ENCODE measurements at places on chromosomes 11 and 22.

- no peak for DNase-seq
Measured at GRCh38 chr11:125674210-125674609, 6.4 kb downstream of the ACRV1 start.

- DNase-seq = no peak
Measured at GRCh38 chr11:96524475-96524874, 134.7 kb downstream of the JRKL start.

GRCh38 chr11:71454470-71455113 lies 1.6 kb downstream of the NADSYN1 start:
- DNase-seq = no peak

- DNase-seq = no peak
Measured at GRCh38 chr11:68757711-68758110, 6.4 kb upstream of the TESMIN start.

DNA sequence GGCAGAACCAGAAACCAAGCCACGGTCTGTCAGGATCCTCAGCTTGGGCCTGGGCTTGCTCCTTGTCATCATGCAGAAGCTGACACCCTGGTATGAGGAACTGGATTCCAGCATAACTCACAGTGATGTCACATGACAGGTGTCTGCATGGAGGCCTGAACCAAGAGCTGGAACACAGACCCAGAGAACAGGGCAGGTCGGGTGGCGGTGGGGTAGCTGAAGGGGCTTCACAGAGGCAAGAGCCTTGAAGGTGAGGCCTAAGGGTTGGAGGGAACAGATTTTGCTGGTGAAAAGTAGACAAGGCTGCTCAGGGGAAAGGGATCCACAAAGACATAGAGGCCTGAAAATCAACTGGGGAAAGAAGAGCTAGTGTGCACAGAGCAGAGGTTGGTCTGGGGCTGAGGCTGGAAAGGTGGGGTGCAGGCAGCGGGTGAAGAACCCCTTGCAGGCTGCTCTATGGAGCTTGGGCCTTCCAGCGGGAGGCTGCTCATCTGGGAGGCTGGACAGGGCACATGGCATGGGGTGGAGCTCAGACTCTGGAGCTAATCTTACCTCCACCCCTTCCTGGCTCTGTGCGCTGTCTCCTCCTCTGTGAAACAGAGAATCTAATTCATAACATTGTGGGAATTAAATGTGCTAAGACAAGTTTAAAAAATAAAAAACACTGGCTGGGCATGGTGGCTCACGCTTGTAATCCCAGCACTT lies 18.4 kb upstream of the RPS3 start:
- DNase-seq = no peak

GRCh38 chr11:47359586-47359985 lies 7.1 kb upstream of the MYBPC3 start:
- no peak for DNase-seq

- no peak for DNase-seq
Measured at GRCh38 chr11:29755474-29755873, 261.4 kb downstream of the KCNA4 start.

- no peak for DNase-seq
Measured at GRCh38 chr11:12077535-12078280, 32.7 kb upstream of the MICAL2 start.

DNA sequence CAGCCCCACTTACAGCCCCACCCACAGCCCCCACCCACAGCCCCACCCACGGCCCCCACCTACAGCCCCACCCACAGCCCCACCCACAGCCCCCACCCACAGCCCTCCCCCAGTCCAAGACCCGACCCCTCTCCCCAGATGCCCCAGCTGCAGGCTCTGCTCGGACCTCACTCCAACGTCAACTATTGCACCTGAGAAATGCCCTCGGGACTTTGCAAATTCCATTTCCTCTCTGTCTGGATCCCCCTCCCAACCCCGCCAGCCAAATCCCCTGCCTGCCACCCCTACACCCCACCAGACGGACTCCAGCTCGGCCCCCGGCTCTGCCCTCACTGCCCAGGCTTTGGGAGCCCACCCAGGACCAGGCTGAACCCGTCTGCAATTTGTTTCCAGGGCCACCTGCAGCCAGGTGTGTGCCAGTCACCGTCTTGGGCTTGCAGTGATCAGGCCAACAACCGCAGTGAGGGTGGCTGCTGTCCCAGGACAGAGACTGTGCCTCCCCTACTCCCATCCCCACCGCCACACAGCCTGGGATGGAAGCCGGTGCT lies 662.8 kb downstream of the BRD1 start:
- DNase-seq = no peak

- DNase-seq = no peak
Measured at GRCh38 chr22:17430412-17430811, 61.2 kb downstream of the CECR2 start.

- no peak for DNase-seq
Measured at GRCh38 chr11:93295921-93296575, 34.5 kb upstream of the DEUP1 start.

DNA sequence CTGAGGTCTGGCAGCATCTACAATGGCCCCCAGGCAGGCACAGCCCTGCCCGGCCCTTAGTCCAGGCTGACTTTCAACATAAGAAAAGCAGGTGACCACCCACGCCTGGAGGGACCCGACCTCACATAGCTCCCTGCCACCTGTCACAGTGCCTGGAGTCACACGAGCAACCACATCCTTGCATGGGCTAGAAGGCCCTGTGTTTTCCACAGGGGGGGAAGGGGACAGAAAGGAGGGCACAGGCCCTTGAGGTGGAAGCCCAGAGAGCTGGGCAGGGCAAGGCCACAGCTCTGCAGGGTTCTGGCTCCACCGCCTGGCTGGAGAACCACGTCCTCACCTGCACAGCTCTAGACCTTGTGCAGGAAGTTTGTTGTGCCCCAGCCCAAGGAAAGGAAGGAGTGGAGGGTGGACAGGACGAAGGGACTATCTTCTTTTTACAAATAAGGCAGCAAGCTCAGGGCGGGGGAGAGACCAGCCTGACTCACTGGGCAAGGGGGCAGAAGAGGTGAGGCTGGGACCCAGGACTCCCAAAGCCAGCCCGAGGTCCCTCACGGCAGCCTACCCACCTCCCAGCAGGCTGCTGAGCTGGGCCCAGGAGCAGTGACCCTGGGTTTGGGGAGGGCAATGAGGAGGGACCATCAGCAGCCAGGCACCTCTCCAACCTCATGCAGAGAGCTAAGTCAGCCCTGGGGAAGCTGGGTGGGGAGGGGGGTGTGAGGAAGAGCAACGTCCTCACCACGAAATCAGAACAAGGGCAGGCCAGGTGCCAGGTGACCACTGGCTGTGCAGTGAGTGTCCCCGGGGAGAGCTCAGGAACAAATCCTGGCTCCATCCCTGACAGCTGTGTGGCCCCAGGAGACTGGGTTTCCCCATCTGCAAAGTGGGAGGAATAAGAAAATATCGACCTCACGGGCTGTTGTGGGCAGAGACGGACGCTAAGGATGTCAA lies 4.3 kb downstream of the C1QTNF6 start:
- no peak for DNase-seq

- DNase-seq = no peak
Measured at GRCh38 chr22:23762842-23763578, at the start of gene C22orf15. TSS of gene C22orf15 (plus strand) at chr22:23762990. CDS start at chr22:23763307, 317 bp downstream.

- no peak for DNase-seq
Measured at GRCh38 chr11:11535611-11536010, 86.2 kb downstream of the GALNT18 start.

- DNase-seq = no peak
Measured at GRCh38 chr11:67389477-67389876, 2.3 kb upstream of the RAD9A start.

DNA sequence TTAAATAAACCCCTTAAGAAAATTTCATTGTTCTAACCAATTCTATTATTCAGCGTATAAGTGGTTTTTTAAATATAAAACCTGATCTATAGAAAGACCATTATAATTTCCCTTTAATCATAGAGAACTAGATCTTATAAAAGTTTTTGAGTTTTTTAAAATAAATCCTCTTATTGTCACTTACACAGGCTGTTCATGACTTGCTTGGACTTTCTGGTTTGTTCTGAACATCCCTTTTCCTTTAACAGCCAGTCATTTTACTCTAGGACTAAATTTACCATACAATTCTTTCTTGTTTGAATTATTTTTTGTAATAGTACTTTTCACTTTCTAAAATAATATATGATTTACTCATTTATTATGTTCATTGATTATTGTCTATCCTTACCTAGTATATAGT lies 4.7 kb downstream of the NXPE2 start:
- DNase-seq = no peak

DNA sequence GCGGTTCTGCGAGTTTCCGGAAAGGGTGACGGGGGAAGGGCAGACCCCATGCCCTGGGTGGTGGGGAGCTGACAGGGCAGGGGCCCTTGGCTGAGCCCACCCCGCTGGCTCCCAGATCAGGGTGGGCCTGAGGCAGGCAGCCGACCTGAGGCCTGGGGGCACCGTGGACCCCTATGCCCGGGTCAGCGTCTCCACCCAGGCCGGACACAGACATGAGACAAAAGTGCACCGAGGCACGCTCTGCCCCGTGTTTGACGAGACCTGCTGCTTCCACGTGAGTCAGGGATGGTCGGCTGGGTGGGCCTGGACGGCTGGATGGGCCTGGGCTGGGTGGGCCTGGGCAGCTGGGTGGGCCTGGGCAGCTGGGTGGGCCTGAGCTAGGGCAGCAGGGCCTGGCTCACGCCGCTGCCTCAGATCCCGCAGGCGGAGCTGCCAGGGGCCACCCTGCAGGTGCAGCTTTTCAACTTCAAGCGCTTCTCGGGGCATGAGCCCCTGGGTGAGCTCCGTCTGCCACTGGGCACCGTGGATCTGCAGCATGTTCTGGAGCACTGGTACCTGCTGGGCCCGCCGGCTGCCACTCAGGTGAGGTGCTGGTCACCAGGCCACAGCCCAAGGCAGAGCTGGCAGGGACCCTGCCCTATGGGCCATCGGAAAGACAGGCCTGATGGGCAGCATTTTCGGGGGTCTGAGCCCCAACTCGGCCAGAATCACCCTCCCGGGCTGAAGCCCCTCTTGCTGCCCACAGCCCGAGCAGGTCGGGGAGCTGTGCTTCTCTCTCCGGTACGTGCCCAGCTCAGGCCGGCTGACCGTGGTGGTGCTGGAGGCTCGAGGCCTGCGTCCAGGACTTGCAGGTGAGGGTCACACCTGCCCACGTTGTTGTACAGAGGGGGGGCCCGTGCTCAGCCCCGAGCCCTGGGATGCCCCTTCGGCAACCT lies 1.5 kb downstream of the SYT8 start:
- DNase-seq = no peak

Measured in stimulated activated CD8-positive, alpha-beta memory T cell treated with anti-CD3 and anti-CD28 coated beads, Interleukin-4, amount 100 ng/mL, for 24 hours (primary cell).